ENCODE measurements at places on chromosomes 1 and 21.
A peak's percentile ranks its signal among the peaks of the same experiment; 100 is the strongest.

- DNase-seq: no peak
These were observed 11.9 kb downstream of the IFNLR1 start for GRCh38 chr1:24175033-24175755.

DNA sequence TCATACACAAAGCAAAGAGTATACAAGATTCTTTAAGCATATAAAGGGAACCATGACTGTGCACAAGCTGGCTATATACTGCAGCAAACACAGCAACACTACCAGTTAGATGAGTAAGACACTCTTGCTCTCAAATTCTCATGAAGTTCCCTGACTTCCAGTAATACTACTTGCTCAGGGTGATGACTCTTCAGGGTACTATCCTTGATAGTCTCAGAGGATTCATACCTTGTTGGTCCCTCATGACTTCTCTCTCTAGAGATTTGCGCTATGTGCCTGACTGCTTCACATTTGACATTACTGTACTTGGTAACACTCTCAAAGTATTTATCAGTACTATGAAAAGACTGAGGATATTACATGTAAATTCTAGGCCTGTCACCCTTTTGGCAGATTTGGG lies 159.8 kb upstream of the ZRANB2 start:
- DNase-seq: no peak

DNA sequence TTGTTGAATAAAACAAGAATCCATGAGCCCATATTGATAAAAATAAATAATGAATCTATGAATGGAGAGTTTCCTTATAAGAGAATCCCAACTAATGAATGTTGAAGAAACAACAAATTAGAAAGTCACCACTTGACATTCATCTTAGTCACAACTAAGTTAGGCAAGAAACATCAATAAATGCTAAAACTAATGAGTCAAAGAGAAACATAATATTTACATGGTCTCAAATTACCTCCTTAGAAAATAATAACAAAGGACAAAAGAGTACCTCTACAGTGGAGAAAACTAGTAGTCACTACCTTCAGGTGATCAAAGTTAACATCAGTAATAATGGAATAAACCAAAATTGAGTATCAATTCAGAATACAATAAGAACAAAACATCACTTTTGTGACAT lies 93.5 kb downstream of the AKT3 start:
- DNase-seq: no peak

- peak; percentile 30 for DNase-seq
These were observed 2.3 kb downstream of the FUBP1 start for GRCh38 chr1:77976433-77977076.

DNA sequence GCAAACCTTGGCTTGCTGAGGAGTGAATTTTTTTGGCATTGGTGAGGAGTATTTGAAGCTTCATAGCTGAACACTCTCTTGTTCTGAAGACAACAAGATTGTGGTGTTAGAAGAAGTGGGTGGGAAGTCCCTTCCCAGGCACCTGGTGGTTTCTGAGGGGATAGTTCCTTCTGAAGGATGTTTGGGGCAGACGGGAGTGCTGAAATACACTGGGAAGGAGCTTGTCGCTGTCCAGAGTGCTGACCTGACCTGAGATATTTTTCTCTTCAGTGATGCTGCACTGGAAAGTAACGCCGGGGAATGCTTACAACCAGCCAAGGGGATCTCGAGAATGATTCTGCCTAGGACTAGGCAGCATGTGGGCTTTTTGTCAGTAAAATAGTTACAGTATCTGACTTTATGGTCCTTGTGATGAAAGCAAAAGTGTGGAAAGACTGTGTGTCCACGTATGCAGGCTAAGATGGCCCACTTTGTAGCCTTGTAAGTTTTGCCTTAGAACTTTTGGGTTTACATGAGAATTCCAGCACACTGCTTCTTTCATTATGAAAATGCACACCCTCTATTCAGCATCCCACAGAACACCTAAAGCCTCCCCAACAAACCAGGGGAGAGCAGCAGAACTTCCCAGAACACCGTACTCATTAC lies 33.1 kb upstream of the NFASC start:
- peak; percentile 39 for DNase-seq

GRCh38 chr1:194300340-194300739 lies 1113.9 kb upstream of the B3GALT2 start:
- DNase-seq: no peak

DNA sequence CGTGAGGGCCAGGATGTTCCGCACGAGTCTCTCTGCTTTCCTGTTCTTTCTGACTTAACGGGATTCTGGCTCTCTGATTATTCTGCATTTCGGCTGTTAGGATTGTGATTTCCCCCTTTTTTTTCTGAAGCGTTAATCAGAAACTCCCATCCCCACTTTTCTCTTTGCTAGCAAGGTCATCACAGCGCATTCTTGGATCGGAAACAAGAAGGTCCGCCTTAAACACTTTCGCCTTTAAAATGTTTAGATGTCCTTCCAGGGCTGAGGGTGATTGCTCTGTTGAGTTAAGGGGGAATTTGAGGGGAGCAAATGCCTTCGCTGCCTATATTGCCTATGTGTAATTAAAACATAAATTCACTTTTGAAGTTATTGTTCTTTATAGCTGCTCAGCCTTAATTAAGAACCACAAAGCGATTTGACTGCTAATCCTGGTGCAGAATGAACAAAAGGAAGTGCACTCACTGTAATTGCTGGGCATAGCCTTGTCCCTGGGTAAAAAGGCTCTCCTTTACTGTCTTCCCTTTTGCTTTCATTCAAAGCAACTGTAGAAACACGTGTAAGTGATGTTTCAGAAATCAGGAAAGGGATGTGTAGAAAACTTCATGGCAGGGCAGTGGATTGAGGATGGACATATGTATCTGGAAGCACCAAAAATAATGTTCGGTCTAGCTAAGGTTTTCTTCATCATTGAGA lies 1.2 kb downstream of the LAMC1 start:
- no peak for DNase-seq

DNA sequence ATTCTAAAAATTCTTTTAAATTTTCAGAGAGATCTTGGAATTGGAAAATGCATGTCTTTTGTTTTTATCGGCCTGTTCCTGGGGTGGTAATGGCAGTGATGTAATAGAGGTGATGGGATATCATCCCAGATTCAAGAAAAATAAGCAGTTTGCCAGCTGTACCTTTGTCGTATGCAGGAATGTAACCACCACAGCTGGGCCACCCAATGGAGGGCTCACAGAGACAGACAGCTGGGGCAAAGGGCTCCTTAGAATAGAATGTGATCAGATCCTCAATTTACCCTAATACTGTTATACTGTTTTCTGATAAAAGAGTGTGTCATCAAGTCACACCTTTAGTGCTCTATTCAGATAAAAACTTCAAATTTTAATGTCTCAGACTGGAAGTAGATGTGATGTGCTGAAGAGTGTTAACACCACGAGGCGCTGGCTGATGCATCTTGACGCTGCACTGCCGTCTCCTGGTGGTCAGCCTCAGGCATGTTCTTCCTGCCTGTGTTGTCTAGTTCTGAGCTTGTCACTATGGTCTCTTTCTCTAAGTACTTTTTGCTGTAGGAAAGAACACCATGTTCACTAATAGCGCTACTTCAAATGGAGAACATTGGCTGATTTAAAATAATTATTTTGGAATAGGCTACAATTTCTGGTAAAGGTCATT lies 78.8 kb downstream of the C1orf21 start:
- no peak for DNase-seq

DNA sequence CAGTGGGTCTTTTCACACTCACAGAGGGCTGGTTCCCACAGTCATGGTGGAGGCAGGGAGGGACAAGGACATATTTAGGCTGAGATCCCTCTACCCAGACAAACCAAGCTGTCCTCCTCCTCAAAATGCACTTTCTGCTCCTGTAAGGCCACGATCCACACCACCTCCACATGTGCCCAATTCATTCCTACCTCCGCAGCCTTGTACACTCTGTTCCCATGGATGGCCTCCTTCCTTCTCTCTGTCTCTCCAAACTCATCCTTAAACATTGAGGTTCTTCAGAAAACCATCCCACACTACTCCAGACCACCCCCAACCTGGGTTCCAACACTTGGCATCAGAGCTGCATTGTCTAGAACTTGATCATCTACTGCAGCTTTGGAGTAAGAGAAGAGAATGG lies 404.3 kb upstream of the BEND5 start:
- no peak for DNase-seq

- DNase-seq: no peak
These were observed 1.1 kb downstream of the THRAP3 start for GRCh38 chr1:36225283-36225899.

- peak; percentile 8 for DNase-seq
These were observed 7.0 kb downstream of the SH2D5 start for GRCh38 chr1:20725189-20726117.

GRCh38 chr1:85584264-85584781 lies 3.8 kb downstream of the CCN1 start:
- no peak for DNase-seq

DNA sequence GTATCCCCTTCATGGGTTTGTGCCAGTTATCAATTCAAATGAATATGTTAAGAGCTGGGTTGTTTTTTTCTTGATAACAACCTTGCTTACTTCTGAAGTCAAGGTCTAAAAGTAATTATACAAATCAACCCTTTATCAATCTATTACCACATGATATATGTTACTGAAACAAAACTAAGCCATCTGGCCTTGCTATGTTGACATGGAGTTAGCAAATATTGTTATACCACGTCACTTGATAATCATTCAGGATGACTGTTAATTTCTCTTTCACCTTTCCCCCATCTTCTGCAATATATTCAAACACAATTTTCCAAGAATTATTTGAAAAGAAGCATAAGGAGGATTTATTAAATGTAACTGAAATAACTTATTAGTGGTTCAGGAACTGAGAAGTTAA lies 72.6 kb downstream of the DTL start:
- no peak for DNase-seq

DNA sequence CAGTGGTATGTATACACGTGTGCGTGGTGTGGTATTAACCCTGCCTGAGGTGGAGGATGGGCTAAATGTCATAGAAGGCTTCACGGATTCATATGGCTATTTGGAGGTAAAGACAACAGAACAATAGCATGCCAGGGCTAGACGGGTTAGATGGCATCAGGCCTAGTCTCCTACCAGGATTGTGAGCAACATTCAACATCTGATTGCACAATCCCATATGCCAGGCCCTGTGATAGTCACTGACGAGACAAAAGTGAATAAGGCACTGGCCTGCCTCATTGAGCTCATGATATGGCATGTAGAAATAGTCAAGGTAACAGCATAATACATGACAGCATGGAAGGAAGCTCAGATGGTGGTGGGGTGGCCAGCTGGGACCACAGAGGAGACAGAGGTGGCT lies 167.1 kb upstream of the BEND5 start:
- DNase-seq: no peak

DNA sequence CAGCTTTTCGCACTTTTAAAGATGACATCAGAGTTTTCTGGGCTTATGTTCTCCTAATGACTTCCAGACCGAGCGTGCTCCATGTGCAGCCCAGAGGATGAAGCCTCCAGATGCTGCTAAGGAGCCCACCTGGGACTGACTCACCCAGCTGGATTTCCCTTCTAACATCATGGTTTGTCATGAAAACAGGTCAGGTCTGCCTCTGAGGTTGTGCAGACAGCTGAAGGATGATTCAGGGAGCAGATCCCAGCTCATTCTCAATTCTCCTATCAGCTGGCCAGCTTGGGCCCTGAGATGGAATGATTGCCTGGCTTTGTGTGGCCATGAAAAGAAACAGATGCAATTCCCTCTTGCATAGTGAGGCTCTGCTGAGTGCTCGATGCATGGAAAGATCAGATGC lies 123.9 kb upstream of the DUSP10 start:
- no peak for DNase-seq

DNA sequence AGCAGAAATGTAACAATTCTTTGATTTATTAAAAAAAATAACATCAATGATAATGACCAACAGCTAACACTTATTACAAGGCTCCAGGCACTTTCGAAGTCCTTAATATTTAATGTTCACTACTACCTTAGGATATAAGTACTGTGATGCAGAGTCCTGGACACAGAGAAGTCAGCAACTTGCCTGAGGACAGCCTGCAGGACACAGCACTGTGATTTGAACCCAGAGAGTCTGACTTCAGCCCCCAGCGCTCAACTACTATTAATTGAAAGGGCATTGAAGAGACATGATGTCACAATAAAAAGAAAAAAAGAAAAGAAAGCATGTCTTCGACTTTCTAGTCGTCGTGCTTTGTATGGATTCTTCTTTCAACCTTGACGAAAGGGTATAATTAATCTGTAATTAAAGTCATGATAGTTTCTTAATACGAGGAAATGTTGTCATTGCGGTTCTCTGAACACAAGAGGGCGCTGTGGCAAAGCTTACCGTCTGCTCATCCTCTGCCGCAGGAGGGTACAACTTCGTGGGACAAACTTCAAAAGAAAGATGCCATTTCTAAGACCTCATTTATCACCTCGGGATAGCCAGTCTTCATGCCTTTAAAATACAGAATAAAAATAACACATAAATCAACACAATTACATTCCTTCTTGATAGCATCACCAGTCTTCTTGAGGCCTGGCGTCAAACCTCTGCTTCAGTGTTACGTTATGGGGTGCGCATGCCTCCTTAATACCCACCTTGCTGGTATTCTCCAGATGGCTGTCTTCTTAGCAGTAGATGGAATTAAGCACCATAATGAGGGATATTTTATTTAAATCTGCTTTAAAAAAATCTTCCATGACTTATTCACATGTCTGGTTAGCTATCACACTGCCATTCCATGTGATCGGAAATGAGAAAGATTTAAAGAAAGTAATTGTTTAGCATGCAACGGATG lies 240.1 kb downstream of the DISC1 start:
- DNase-seq: peak; percentile 68

GRCh38 chr1:29639741-29640427 lies 403.6 kb downstream of the PTPRU start:
- DNase-seq: no peak

GRCh38 chr1:79037085-79037484 lies 30.6 kb upstream of the ADGRL4 start:
- no peak for DNase-seq

DNA sequence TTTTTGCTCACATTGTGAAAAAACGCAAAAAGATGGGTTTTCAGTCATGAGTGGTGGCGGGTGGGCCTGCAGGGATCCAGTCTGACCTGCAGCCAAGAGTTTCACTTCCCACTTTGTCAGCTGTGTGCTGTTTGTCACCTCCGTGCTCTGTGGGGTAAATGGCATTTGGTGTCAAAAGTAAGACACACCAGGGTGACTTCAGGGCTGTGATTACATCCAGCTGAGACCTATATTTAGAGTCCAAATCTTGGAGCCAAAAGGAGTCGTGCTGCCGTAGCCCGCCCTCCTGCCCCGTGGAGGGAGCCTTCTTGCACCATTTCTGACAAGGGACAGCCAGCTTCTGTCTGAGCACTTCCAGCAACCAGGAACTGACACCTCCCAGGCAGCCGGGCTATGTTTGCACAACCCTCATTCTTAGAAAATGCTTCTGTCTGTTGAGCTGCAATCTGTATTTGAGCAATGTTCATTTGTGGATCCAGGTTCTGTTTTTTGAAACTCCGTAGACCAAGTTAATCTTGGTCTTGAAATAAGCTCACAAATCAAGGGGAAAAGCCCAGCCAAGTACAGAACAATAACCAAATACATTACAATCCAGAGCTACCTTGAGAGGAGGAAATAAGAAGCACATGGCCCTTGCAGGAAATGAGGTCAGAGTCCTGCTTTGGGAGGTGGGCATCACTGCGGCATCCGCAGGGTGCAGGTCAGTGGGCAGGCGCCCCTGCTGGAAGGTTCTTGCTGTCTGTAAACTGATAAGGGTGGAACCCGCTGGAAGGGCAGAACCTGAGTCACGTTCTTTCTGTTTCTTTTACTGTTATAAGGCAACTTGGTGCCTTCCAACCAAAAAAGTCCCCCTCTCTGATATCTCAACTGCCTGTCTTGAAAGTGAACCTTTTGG lies 14.4 kb downstream of the ABCG1 start:
- peak; percentile 94 for DNase-seq

- no peak for DNase-seq
These were observed 127.6 kb downstream of the KCNK2 start for GRCh38 chr1:215210167-215210566.
